ENCODE measurements at places on chromosomes 7 and 10.

- no peak for DNase-seq
Observed at GRCh38 chr10:76009531-76009930, 578.1 kb downstream of the LRMDA start.

DNA sequence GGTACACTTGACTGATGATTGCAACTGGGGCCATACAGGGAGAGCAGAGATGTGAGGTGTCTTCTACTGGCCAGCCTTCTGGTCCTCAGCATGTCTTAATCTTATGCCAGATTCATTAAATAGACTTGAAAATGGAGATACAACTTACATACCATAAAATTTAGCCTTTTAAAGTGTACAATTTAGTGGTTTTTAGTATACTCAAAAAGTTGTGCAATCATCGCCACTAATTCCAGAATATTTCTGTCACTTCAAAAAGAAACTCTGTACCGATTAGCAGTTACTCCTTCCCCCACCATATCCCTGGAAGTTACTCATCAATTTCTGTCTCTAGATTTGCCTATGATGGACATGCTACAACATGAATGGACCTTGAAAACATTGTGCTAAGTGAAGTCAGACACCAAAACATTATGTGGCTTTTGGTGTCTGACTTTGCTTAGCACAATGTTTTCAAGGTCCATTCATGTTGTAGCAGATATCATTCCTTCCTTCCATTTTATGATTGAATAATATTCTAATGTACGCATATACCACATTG, 53.0 kb downstream of the SH2D4B start:
- no peak for DNase-seq

DNA sequence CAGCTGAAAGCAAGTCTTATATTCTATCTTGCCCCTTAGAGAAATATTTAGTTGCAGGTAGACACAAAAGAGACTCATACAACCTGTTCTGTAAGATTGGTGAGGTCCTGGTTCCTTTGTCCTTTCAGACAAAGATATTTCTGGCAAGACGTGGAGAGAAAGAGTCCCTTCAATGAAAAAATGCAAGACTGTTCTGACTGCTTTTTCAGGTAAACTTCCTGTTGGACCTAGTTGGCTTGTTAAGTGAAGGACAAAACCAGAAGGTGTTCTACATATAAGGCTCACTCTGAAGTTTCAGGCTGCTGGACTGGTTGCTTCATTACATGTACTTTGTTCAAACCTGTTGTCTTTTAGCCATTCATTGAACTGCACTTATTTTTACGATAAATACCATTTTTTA, 119.0 kb upstream of the PTPRZ1 start:
- no peak for DNase-seq

DNA sequence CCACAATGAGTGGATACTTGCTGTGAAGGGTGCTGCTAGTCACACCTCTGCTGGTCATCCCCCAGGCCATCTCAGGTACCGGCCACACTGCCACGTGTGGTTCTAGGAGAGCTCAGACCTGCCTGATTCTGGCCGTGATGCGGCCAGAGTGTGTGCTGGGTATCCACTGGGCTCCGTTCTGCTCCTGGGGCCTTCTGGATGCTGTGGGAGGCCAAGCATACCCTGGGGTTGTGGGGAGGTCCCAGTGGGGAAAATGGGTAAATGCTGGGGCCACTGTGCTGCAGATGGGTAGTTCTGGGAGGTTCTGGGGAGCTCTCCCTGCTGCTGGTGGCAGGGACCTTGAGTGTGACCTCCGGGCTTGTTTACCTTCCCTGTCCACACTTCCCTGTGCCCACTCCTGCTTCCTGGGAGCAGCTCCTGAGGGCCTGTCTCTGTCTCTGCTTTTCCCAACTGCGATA, 318.4 kb downstream of the GLRX3 start:
- no peak for DNase-seq

- no peak for DNase-seq
Observed at GRCh38 chr10:69959911-69960310, 92.7 kb upstream of the MACROH2A2 start.

DNA sequence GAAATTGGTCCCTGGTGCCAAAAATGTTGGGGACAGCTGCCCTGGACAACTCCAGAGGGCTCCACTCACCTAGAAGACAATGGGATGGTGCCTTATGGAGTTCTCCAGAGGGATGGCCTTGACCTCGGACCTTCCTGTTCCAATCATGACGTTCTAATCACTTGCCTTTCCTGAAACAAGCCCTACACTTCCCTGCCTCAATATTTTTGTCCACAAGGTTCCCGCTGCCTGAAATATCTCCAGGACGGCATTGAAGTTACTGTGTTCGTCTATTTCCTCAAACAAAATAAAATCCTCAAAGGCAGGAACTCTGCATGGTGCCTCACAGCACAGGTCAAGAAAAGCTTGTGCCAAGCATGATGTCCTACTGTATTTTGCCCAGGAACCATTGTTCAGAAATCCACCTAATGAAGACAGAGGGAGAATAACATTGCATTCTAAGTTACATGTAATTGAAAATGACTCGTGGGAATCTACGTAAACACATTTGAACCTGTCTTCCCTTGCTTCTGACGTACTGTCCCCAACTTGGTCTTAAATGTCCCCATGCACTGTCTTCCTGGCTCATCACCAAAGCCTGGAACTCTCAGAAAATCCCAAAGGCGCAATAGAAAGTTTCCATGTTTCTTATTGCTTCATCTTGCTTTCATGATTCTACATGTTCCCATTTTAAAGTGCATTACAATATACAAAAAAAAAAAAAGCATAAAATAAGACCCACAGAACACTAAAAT, 342.3 kb upstream of the NRP1 start:
- DNase-seq: no peak

DNA sequence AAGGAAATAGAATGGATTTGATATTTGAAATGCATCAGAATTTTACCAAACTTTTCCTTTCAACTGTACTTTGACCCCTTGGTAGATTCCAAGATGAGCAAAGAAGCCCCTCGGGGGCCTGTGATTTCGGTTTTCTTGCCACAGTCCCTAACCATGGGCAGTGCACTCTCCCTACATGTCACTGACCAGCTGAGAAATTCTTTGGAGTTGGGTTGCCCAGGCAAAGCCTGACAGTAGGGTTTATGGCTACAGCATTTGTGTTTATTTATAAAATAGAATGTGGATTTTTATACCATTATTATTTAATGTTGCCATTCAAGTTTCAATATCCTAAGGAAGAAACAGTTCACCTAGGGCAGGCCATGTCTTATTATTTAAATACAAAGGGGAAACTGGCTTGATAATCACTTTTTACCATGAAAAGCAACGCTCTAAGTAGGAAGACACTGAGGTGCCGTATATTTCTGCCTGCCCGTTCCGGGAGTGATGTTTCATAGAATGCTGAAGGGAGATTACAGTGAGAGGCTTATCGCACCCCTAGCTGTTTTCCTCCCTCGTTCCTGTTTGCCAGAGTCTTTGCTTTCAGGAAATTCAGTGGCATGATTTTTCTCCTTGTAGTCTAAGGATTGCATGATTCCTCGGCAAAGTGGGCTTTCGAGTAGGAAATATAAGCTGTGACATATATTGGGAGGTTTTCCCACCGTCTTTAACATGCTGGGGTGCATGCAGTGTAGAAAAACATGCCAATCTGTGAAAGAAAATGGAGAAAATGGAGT, 35.8 kb downstream of the WIPF3 start:
- DNase-seq: no peak

DNA sequence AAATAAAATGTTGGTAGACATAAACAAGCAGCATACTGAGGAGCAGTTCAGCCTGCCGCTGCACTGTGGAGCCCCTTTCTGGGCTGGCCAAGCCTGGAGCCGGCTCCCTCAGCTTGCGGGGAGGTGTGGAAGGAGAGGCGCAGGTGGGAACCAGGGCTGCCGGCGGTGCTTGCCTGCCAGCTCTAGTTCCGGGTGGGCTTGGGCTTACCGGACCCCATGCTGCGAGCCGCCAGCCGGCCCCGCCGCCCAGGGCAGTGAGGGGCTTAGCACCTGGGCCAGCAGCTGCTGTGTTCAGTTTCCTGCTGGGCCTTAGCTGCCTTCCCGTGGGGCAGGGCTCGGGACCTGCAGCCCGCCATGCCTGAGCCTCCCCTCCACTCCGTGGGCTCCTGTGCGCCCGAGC, 672.9 kb upstream of the POM121L12 start:
- no peak for DNase-seq

DNA sequence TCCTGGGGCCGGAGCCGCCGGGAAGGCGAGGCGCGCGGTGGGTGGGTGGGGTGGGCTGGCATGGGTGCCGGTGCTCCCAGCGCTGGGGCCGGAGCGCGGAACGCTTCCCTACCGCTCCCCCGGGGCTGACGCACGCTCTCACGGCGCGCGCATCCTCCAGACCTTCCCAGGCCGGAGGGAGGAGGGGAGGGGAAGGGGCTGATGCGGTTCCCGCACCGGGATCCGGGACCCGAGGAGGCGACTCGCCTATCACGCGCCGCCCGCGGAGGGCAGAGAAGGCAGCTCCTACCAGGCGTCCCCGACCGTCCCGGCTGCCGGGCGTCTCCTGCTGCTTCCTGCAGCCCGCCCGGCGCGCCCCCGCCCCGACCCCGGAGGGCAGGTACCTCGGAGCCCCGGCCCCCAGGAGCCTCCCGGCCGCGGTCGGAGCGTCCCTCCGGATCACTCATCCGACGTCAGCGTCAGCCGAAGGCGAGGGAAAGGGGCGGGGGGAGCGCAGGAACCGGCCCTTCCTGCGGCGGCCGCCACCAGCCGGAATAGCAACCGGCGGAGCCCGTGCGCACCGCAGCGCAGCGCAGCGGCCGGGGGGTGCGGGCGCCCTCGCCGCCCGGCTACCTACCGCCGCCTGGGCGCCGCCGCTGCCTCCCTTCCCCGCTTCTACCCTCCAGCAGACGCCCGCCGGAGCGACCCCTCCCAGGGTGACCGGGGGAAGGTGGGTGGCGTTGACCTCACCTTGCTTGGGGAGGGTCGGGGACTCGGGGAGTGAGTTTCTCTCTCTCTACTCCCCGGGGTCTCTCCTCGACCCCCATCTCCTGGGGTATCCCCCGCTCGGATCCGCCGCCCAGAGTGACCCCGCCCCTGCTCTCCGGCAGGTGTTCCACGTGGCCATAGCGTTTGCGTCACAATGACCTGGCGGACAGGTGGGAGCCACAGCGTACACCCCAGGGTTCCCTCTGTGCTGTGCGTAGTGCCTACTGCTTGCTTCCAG, at the start of gene ICA1:
ICA1 (minus strand) TSS at position 457 of the 985 bp plus-strand sequence. CDS start 26,241 bp downstream, outside the sequence.
- DNase-seq: no peak

DNA sequence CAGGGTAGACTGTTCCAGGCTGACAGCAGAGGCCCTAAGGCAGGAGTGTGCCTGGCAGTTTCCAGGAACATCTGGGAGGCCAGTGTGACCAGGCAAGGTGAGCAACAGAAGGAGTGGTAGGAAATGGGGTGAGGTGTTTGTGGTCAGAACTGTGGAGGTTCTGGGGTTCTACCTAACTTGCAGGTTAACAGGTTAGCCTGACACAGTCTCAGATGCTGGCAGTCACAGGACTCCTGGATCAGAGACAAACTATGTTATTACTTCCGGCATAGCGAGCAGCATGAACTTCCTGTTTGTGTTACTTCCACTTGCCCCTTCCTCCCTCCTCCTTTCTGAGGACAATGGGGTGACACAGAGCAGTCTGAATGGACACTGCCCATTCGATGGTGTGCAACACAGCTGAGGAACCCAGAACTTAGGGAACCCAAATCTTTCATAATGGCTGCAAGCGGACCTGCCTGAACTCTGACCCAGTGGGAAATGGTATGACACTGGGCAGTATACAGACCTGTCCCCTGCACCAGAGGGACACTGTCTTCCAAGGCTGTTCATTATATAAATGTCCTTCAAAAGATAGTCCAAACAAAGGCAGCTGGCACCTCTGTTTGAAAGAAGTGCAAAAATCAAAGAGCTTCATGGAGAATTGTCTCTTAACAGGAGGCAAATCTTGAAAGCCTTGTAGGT, 3.9 kb upstream of the SAR1A start:
- DNase-seq: no peak

DNA sequence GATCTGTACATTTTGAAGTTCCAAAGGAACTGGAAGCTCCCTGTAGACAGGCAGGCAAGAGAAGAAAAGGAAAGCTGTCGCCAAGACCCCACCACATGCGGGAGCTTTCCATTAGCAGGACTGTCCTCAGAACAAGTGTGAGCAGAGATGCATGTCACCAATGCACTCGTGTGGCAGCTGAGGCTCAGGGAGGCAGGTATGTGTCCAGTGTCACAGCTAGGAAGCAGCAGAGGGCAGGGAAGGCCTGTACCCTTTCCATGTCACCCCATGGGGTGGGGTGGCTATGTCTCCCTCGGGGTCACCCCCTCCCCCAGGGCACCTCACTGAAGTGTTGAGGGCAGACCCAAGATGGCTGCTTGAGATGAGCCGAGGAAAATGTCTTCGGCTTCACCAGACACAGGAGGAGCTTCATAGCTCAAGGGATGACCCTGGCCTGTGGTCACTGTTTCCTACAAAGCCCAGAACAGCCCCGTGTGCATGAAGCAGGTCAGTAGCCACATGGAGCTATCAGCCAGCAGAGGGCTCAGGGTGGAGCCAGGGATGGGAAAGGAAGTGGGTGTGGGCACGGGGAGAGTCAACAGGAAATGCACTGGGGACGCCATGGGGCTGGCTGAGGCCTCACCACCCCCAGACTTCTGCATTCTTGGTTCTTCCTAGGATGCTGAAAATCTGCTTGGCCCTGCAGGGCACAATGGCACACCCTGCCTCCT, 96.6 kb downstream of the FAM53B start:
- DNase-seq: peak; percentile 42

- DNase-seq: no peak
Observed at GRCh38 chr10:132905661-132906060, 36.7 kb downstream of the CFAP46 start.

DNA sequence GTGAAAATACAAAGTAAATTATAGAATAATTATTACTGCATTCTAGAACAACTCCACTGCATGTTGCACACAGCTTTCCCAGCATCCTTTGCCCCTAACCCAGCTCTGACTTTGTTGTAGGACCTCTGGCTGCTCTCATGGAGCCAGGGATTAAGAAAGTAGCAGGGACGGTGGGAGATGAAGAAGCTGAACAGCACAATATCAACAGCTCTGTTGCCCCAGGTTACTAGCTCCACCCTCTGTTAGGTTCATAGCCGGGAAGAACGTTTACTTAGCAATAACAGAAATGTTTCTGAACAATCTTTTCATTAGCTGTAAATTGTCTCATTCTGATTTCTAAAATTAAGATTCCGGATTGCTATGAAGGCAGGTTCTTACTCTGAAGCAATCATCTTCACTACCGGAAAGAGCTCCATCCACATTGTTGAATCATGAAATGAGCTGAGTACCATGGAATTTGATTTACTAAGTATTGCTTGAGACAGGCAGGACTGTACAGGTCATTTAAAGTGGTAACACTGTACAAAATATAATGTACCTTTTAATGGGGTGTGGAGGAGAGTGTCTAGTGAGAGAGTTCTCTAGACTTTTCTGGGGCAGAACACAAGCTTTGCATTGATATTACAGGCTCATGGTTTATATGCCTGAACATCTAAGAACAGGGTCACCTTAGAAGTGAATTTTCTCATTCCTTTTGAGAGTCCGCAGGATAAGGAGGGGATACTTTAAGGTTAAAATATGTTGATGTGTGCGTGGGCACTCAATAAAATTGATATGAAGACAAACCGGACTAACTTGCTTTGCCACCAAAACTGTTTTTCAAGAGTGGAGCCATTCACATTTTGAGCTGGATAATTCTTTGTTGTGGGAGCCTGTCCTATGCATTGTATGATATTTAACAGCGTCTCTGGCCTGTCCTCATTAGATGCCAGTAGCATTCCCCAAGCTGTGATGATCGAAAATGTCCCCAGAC, 20.8 kb upstream of the RAB18 start:
- DNase-seq: no peak

- DNase-seq: no peak
Observed at GRCh38 chr10:129958148-129958628, 5.9 kb downstream of the EBF3 start.

Data from activated T-cell treated with anti-CD3 and anti-CD28 coated beads for 24 hours (primary cell).